ENCODE measurements at places on chromosomes 16 and 17.
A peak's percentile ranks its signal among the peaks of the same experiment; 100 is the strongest.

GRCh38 chr16:6382924-6383459 lies 949.7 kb upstream of the RBFOX1 start:
- DNase-seq: no peak

DNA sequence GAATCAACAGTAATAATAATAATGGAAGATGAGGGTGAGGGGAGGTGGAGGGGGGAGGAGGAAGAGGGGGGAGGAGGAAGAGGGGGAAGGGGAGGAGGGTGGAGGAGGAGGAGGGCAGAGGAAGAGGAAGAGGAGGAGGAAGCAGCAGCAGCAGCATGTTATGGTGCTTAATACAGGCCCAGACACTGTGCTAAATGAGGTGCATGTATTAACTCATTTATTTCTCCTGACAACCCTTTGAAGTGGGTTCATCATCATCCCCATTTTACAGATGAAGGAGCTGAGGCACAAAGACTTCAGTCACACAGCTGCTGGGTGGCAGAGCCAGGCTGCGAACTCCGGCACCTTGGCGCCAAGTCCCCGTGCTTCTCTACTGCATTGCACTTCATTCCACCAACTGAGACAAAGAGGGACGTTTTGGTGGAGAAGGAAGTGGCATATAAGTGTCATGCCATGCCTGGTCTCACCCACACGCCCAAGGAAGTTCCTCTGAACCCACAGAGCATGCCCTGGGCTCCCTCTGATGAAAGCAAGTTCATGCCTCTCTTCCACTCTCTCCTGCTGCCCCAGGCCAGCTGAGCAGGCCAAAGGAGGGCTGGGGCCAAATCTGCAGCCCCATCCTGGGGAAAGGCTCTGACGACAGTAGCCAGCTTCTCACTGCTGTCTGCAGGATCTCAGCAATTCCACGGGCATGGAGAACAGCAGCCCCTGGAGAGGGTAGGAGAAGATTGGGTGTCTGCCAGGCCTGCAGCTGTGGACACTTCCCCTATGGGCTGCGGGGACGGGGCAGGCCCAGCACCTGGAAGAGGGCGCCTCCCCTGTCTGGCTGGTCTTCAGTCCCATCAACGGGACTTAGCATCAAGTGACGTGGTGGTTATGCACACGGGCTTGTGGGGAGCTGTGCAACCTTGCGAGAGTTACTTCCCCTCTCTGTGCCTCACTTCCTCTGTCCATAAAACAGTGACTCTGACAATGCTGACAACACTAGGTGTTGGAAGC lies 21.8 kb downstream of the XYLT1 start:
- no peak for DNase-seq

GRCh38 chr16:4519274-4520058 lies 19.1 kb downstream of the CDIP1 start:
- no peak for DNase-seq

DNA sequence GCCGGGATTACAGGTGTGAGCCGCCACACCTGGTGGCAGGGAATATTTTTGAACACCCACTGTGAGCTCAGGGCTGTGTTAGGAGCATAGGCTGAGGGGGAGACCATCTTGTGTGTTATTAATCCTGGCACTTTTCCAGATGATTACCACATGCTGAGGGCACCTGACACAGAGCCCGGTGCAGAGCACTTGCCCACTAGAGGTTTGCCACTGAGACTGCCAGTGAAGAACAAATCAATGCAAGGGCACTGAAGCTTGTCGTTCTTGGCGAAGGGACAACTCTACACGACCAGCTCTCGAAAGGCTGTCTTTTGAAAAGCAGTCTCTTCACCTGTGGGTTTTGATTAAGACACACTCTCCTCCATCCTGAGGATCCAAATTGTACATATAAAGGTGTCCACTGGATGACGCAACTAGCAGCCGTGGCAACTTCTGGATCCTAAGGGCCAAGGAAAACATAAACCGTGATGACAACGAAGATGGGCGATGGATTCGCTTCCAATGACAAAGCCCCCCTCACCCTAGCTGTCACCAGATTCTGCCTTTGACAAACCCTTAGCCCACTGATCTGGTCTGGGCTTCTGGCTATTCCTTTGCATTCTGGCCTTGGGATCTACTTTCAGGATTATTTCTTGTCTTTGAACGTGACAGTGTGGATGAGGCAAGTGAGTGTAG lies 28.7 kb downstream of the WIPI1 start:
- no peak for DNase-seq

DNA sequence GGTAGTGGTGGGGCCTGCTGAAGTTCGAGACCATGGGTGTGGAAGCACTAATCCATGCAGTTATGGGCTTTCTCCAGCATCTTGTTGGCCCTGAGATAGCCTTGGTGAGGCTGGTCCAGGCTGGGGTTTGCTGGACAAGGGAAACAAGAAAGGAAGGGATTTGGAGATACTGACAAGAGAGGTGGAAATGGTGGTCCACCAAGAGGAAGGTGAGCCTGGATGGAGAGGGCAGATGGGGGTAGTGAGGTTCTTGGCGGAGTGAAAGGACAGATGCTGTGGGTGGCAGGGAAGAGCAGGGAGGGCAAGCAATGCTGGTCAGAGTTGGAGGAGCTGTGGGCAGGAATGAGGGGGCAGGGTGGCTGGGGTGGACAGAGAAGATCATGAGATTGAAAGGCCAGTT lies 5.5 kb upstream of the SMPD3 start:
- no peak for DNase-seq

GRCh38 chr16:56989988-56990387 lies 631 bp downstream of the NLRC5 start:
- DNase-seq: no peak

DNA sequence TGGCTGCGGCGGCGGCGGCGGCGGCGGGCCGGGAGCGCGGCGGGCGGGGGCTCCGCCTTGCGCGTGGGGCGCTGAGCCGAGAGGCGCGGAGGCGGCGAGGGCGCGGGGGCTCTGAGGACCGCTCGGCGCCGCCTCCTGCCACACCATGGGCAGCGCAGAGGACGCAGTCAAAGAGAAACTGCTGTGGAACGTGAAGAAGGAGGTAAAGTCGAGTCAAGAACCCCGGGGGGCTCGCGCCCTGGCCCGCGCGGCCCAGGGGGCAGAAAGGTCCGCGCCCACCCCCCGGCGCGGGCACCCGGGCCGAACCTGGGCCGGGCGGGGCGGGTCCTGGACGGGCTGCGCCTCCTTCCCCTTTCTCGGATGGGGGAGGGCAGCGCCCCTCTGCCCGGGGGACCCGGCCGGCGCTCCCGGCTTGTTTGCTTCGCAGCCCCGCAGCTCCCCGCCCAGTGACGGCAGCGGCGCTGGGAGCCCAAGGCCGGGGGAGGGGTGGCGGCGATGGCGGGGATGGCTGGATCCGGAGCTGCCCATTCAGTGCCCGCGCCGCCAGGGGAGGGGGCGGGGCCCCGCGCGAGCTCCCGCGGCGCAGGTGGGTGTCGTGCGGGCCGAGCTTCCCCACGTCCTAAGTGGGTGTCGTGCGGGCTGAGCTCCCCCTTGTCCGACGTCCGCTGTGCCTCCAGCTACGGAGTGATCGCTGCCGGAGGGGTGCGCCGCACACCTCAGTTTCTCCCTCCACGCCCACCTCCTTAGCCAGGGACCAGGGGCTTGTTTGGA lies 428 bp downstream of the SGSM2 start:
- peak; percentile 18 for DNase-seq

DNA sequence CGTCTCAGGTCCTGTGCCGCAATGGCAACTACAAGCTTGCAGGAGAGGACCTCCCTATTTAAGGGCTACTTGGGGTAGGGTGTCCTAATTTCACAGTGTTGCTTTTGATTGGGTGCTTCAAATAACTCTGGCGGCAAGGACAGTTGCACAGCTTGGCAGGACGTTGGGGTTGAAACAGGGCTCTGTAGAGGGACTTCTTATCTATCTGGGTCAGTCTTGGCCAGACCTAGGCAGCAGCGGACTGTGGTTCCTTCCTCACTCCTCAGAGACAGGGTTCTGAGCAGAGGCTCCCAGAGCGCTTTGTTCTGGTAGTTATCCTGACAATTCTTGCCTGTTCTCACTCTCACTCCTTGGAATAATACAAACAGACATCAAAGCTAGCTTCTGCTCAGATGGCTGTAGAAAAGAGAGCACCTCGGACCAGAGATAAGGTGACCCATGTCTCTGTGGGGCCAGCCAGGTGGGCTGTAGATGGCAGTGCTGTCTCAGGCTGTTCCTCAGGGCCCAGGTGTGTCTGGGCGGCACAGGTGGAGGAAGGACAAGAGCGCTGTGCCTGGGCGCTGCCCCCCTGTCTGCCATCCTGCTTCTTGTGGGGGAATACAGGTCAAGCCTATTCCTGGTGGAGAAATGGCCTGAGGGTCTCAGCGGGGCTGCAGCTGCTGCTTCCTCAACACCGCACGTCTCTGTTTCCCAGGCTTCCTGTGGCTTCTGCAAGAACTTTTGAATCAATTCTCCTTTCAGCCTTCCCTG lies 61.0 kb downstream of the PLD6 start:
- no peak for DNase-seq
